Activated CD4-positive, alpha-beta T cell treated with anti-CD3 and anti-CD28 coated beads for 24 hours (primary cell): ENCODE measurements at places on chromosomes 2 and 18.

DNA sequence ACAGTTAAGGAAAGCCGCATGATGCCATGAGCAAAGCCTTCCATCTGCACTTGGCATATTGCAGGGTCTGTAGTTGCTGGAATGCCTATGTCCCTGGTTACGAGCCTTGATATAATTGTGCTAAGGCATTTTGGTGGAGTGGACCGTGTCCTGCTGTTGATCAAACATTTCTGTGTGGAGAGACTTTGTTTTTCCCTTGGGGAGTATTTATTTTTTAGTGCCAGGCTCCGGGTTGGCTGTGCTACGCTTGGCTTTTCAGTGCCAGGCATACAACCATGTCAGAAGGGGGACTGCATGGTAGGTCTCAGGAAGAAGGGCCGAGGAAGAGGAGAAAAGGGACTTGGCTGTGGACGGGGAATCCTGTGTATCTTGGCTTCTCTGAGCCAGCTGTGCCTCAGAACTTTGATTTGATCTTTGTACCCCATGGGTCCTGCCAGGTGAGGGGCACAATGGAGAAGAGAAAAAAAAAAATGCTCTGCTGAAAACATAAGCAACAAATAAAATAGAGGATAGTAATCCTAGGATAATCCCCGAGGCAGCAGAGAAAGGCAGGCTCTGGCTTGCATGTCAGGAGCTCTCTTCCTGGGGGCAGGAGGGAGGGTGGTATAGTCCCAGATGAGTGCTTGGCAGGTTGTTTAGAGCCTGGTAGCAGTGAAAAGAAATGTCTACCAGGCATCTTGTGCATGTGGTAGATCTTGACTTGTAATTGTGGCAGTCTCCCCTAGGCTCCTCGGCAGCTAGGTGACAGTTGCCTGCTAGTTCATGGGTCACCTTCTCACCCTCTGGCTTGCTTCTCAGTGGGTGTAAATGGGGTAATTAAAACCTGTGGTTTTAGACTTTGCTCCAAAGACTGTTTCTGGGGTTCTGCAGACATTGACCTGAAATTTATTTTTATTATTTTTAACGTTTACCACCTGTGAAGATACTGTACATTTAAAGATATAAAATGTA lies 233.0 kb downstream of the NEDD4L start:
- no peak for DNase-seq

GRCh38 chr2:37560863-37561614 lies 110.4 kb downstream of the CDC42EP3 start:
- DNase-seq: no peak

DNA sequence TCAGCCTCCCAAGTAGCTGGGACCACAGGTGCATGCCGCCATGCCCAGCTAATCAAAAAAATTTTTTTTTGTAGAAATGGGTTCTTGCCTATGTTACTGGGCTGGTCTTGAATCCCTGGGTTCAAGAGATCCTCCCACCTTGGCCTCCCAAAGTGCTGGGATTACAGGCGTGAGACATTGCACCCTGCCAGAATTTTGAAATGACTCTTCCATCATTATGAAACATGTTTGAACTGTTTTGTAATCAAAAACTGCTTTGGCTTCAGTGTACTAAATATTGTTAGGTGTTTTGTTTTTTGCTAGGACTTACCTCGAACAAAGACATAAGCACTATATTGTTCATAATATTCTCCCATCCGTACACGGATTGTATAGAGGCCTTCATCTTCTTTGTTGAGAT lies 55.8 kb downstream of the MYOM1 start:
- no peak for DNase-seq

DNA sequence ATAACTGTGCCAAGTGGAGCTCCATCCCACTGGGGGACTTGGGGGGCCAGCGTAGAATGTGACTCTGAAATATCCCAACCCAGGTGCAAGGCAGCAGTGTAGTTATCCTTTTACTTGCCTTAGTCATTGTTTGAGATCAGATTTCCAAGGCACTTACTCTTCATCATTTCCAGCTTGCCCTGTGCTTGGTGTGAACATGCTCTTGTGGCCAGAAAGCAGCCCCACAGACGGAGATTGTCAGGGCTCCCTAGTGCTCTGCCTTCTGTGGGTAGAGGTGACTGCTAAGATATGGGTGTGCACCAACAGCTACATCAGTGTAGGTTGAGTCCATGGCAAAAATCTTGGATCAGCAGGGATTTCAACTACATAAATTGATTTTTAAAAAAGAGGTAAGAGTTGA lies 2010.0 kb upstream of the PIK3C3 start:
- DNase-seq: no peak

GRCh38 chr18:78713726-78714125 lies 265.9 kb upstream of the SALL3 start:
- no peak for DNase-seq

- no peak for DNase-seq
Measured at GRCh38 chr2:124668161-124668560, 643.1 kb downstream of the CNTNAP5 start.

DNA sequence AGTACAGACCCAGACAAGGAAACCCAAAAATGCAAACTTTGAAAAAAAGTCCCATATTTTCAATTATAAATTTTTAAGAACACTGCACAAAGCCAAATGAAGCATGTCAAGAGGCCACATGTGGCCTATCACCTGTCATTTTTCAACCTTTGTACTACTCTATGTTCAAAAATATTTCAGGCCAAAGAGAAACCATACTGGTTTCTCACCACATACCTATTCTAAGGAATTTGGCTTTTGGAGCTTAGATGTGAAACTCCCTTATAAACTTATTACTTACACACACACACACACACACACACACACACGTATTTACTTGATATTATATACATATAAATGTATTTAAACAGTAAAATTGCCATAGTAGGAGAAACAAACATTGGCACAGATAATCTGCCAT lies 338.7 kb downstream of the TXNL1 start:
- DNase-seq: no peak

DNA sequence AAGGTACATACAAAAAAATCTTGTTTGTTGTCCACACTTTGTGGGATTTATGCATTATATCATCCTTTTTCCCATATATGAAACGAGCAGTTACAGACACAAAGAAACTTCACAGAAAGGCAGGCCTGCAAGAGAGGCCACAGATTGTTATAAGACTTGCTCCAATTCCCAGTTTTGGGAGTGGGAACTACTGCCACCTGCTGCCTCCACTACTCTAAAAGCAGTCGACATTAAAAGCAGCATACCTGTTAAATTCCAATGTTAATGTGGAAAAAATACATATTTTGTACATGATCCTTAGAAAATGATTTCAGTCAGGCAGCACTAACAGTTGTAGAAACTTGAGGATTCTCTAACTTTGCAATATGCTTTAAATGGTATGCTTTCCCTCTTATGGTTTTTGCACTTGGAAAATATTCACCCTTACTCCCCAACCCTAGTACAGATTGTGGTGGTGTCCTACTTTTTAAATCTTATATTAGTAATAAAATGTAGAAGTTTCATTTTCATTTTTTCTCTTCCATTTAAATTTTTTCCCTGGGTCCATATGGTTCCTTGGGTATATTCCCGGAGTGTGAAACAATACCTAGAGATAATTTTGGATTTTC lies 37.9 kb downstream of the SLC38A11 start:
- DNase-seq: no peak

DNA sequence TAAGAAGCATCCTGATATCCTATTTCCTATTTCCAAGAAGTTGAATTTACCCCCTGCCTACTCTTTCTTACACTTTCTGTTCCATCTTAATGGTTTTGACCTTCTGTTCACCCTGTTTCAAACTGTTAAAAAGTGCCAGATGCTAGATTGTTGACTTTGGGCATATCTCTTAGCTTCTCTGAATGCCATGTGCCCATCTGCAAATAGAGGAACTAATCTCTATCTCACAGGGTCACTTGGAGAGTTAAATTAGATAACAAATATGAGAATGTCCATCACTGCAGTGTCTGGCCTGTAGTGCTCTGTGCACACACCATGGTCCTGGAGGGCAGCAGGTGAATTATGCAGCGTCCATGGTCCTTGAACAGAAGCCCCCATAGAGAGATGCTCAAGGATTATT lies 83.8 kb downstream of the LRATD1 start:
- no peak for DNase-seq

DNA sequence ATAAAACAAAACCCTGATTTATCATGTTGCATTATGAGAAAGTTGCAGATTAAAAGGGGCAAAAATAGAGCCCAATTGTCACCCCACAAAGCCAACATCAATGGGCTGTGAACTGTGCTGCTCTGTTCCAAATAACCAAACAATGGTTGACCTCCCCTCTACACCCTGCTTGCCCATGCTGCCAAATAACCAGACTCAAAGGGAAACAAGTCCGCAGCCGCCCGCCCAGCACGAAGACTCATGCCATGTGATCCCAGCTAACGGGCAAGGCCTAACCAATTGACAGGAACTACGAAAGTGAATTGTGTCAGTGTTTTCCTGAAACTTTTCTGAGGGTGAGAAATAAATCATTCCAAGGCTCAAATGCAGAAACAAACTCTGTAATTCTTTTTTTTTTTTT lies 97.9 kb upstream of the RIOK3 start:
- no peak for DNase-seq

GRCh38 chr18:5955861-5956260 lies 60.5 kb upstream of the TMEM200C start:
- no peak for DNase-seq

- no peak for DNase-seq
Measured at GRCh38 chr18:75456199-75456631, 28.7 kb upstream of the SMIM21 start.

- DNase-seq: no peak
Measured at GRCh38 chr2:74625658-74626425, 22.3 kb downstream of the M1AP start.
